ENCODE measurements at places on chromosomes 5 and 9.

DNA sequence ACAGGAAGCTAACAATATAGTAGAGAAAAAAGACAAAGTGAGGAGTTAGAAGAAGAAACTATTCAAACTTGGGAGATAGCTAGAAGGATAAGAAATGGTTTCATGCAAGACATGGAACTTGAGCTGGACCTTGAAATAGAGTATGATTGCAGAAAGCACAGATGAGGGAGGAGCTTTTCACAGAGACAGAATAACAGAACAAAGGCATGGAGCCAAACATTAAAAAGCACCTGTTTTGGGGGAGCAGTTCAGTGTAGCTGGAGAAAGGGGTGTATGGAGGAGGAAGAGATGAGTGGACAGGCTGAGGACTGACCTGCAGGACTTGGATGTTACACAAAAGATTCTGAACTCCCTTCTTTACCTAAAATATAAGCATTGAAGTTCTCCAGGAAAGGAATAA lies 25.2 kb downstream of the DTWD2 start:
- DNase-seq: no peak

DNA sequence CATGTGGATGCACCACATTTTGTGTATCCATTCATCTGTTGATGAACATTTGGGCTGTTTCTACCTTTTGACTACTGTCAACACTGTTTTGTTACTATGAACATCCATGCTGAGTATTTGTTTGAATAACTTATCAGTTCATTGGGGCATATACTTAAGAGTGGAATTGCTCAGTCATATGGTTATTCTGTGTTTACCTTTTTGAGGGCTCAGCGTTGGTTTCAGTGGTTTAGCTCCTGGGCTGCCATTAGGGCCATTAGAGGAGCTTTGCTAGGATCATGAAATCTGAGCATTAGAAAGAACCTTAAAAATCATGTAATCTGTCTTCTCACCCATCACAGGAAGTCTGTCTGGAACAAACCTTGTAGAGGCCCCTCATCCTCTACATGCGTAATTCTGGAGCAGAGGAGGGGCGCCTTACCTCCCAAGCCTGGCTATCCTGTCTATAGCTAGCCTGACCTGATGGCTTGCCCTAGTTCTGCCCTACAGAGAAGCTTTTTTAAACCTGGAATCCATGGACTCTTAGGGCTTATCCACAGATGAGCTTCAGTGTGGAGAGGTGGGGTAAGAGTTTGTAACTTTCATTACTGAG lies 92.9 kb downstream of the PDZD2 start:
- DNase-seq: no peak

GRCh38 chr5:137181667-137182066 lies 317.5 kb downstream of the SPOCK1 start:
- no peak for DNase-seq

GRCh38 chr9:12818431-12819000 lies 43.7 kb downstream of the LURAP1L start:
- no peak for DNase-seq

GRCh38 chr9:110578575-110579033 lies 937 bp downstream of the SVEP1 start:
- DNase-seq: no peak
